ENCODE measurements at places on chromosomes 16 and 17.

- DNase-seq: peak; percentile 61
Measured at GRCh38 chr17:64213995-64214811, 48.9 kb downstream of the TEX2 start.

DNA sequence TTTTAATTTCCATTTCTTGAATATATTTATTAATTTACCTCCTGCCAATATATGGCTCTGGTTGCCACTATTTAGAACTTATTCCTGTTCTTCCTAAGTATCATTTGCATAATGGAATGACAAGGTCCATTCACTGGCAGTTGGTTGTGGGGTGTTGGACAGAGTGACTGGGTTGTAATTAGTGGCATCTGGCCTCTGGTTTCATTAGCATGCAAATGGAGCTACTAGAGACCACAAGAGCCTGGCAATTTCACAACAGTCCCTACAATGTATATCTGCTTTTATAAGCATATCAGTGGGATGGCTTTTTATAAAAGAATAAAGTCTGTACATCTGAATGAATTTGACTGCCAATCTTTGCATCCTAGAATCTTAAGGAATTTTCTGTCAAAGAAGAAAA is 1030.9 kb upstream of the CDH8 start:
- DNase-seq: no peak

DNA sequence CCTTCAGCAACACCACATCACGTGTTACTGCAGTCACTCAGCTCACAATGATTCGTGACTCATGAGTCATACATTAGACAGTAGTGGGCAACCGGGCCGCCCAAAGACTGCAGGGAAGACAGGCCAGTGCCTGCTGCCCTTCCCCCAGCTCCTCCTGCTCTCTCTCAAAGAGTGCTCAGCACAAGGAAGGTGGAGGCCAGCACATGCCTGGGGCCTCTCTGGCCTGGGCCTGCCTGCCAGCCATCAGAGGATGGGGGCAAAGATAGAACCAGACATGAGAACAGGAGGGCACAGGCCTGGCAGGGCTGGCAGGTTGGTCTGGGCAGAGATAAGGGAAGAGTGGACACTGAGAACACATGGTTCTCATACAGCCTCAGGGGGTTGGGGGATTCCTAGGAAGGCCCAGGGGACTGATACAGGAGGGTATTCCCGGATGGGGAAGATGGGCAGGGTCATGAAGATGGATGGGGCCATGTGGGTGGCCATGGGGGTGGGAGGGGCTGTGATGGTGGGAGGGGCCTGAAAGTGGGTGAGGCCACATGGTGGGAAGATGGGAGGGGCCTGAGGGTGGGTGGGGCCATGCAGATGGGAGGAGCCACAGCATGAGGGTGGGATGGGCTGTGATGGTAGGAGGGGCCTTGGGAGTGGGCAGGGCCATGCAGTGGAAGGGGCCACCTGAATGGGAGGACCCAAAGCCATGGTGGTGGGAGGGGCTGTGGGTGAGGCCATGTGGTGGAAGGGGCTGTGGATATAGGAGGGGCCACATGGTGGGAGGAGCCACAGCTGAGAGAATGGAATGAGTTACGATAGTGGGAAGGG is 29.0 kb downstream of the KATNB1 start:
- no peak for DNase-seq

GRCh38 chr17:29715680-29716079 is 93.0 kb upstream of the CORO6 start:
- no peak for DNase-seq

- peak; percentile 13 for DNase-seq
Measured at GRCh38 chr17:73427198-73427597, 115.4 kb upstream of the CDC42EP4 start.

DNA sequence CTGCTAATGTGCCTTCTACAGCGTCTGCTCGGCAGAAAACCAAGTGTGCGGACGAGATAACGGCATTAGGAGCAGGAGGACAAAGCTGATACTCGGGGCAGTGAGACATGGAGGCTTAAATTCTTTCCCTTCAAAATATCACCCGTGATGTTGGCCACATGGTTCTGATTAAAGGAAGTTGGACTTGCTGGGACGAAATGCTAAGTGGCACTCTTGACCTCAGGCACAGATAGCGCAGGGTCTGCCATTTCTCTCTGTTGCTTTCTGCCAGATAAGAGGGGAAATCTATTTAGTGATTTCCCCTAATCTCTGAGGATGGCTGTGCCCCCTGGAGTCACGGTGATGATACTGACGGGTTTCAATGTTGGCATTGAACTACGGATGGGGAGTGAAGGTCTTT is 509.6 kb upstream of the EEF2KMT start:
- DNase-seq: no peak

GRCh38 chr17:74296548-74296936 is 22.5 kb downstream of the DNAI2 start:
- peak; percentile 25 for DNase-seq

- DNase-seq: no peak
Measured at GRCh38 chr17:78359321-78359996, 418 bp downstream of the SOCS3 start.

DNA sequence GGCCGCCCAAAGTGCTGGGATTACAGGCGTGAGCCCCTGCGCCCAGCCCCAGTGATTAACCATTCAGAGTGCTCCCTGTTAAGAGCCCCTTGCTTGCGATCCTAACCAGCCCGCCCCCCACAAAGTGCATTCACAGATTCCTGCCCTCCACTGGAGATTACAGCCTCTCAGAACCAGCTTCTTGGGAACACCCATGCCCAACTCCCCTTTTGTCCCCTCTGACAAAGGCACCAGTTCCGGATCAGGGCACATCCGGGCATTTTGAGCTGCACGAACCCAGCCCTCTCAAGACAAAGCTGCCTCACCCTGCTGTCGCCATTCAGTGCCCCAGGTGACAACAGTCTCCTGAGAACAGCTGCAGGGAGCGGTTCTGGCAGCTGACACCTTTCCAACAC is 848 bp upstream of the KRT19 start:
- DNase-seq: no peak

- no peak for DNase-seq
Measured at GRCh38 chr16:89095491-89095951, 1.9 kb downstream of the ACSF3 start.

DNA sequence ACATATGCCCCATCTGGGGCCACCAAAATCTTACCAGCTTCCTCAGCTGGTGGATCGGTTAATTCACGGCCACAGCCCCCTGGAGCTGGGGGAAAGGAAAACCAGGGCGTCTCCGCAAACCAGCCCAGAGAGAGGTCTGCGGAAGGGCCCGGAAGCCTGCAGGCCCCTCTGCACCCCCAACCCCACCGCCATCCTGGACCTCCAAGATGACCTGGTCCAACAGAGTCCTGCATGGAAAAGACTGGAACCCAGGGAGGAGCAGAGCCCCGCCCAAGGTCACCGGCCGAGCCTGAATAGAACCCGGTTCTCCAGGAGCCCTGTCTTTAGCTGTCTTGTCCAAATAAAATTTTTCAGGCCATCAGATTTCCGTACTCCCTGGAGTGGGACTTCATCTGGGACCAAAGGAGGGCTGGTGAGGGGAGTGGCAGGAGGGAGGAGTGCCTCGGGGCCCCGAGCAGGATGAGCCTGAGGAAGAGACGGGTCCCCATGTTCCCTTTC is 37.4 kb upstream of the NDRG4 start:
- DNase-seq: no peak

DNA sequence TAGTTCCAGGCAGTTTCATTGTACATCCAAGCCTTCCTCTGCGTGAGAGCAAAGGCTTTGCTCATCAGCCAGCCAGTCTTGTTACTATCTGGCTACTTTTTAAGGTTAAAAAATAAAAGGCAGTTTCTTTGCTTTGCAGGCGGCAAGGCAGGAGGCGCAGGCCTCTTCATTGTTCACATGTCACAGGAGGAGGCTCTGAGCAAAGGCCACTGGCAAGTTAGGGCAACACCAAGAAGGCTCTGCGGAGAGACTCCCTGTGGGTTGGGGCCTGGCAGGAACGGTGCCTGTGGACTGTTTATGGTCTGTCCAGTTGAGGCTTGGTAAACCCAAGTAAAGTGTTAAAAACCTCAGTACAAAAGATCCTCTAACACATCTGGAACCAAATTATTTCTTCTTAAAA is 3.9 kb upstream of the NT5C start:
- no peak for DNase-seq

- no peak for DNase-seq
Measured at GRCh38 chr16:85873153-85873552, 25.8 kb upstream of the IRF8 start.

- DNase-seq: no peak
Measured at GRCh38 chr16:12697437-12697836, 106.2 kb downstream of the CPPED1 start.

GRCh38 chr17:59244081-59244480 is 23.8 kb downstream of the GDPD1 start:
- no peak for DNase-seq

DNA sequence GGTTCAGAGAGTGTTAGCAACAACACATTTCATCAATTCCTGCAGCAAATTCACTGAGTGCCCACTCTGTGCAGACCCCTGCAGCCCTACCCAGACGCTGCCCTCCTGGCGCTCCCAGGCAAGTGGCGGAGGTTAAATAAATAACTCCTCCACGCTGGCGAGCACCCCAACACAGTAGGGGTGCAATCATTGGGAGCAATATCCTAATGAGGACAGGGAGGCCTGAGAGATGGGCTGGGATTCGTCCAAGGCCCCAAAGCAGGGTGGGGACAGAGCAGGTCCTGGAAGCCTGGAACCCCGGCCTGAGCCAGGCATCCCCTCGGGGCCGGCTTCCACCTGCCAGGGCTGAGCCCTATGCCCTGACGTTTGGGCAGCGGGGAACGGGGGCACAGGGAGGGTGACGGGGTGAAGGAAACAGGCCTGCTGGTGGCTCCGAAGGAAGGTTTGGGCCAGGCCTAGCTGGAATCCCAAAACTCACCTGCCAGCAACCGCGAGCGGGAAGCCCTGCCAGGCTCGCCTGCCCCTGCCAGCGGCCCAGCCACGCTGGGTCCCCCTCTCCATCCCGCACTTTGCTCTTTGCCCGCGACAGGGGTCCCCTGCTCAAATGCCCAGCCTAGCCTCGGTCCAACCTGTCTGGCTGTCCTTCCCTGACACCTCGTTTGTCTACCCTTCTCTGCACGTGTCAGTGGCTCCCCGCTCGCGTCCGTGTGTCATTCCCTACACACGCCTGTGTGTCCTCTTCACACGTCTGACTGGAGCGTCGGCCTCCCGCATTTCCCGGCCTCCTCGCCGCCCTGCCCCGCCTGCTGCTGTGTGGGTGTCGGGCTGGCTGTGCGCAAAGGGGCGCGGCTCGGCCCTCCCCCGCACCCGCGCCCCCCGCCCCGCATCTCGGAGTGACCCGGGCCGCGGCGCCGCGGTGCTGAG is 721 bp upstream of the BEAN1 start:
- DNase-seq: no peak

- DNase-seq: peak; percentile 98
Measured at GRCh38 chr16:74186561-74186971, 110.0 kb upstream of the PSMD7 start.

- no peak for DNase-seq
Measured at GRCh38 chr17:64077379-64077778, 52.6 kb downstream of the ERN1 start.

- peak; percentile 16 for DNase-seq
Measured at GRCh38 chr17:77424585-77425344, 284.0 kb downstream of the SEC14L1 start.

DNA sequence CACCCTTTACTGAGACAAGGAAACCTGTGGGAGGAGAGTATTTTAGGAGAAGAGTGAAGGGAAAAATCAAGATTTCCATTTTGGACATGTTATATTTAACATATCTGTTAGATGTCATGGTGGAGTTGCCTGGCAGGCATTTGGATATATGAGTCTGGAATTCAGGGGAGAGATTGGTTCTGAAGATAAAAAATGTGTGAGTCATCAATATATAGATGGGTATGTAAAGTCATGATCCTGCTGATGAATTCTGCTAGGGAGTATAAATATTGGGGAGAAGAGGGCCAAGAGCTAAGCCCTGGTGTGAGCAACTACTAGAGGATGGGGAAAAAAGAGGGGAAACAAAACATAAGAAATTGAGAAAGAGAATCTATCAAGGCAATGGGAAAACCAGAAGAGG is 151.3 kb upstream of the SOX9 start:
- DNase-seq: no peak

- DNase-seq: peak; percentile 69
Measured at GRCh38 chr17:7929158-7930023, at the start of gene KCNAB3. KCNAB3 (minus strand) TSS chr17:7929856; CDS start chr17:7929435, 421 bp downstream.

GRCh38 chr17:16129441-16130205 is 85.7 kb downstream of the NCOR1 start:
- no peak for DNase-seq

DNA sequence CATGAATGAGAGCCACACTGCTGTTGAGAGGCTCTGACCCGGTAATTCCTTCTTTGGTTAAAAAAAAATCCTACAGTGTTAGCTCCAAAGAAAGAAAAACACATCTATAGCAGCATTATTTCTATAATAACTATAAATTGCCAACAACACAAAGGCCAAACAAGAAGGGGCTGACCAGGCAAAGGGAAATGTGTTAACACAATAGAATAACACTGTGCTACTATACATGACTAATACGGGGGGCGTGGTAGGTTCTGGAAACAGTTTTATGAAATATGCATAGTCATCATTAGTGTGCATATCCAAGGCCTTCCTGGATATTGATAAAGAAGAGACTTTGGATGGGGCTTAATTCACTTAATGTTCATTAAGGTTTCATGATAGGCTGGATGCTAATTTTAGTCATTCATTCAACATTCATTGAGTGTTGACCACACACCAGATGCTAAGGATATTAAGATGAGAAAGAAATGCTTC is 50.0 kb upstream of the CCL1 start:
- DNase-seq: no peak

- peak; percentile 12 for DNase-seq
Measured at GRCh38 chr17:74547736-74548135, 1.8 kb upstream of the CD300C start.

DNA sequence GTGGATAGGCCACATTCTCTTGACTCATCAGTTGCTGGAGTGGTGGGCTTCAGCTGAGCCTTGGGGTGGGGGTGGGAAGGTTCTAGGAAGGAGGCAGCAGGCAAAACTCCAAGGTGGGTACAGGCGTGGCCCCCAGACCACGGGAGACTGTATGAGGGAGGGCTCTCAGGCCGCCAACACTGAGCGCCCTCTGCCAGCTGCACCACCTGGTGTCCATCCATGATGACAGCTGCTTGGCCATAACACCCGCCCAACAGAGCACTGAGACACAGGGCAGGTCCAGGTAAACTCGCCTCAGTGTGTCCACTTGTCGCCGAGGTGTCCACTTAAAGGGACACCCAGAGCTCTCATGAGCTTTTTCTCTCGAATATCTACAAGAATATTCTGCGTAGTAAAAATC is 133.5 kb downstream of the C16orf95 start:
- no peak for DNase-seq

- no peak for DNase-seq
Measured at GRCh38 chr16:71687861-71688260, 36.6 kb downstream of the PHLPP2 start.

DNA sequence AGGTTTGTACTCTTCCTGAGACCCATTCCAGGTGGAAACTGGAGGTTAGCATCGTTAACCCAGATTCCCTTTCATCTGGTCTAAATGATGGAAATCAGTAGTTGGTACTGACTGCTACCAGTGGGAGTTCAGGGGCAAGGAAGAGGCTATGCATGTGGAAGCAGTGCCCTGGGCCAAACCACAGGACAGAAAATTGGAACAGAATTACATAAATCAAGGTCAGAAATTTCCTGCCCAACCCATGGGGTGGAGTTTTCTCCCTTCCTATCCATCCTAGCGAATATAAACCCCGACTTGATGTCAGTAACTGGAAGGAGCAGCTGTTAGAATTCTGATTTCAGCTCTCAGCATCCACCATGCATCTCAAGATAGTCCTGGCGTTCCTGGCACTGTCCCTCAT is at the start of gene AOC2:
Gene AOC2 (plus strand): TSS at position 310 of the 400 bp plus-strand sequence. CDS start 47 bp downstream, at position 357.
- no peak for DNase-seq

Measured in NCI-H1092 treated with DMSO at 0.1 percent for 48 hours (cell line).